ENCODE measurements at places on chromosomes 4 and X. TPM values are rescaled to one million over a fixed set of nuclear protein-coding genes. Genes with fewer than 3 reads are reported as not detected.
A peak's percentile ranks its signal among the peaks of the same experiment; 100 is the strongest.

The PNMA6A gene
- 0.50 TPM for total RNA-seq

GRCh38 chr4:3375688-3376087, 66.1 kb upstream of the HGFAC start:
- H3K27ac ChIP-seq = no peak overlapping the region
- H3K27me3 ChIP-seq = peaks cover 6% of the 10 kb centered on the region
- H3K4me1 ChIP-seq = peaks cover 6% of the 10 kb centered on the region
- H3K4me3 ChIP-seq = no peak overlapping the region
- no peak for DNase-seq

- no peak overlapping the region for H3K4me3 ChIP-seq
- DNase-seq = no peak
Observed at GRCh38 chrX:25175743-25176142, 160.0 kb upstream of the ARX start.

- no peak for DNase-seq
- H3K27me3 ChIP-seq = peaks cover 5% of the 10 kb centered on the region
- H3K36me3 ChIP-seq = no peaks in the 10 kb centered on the region
Observed at GRCh38 chr4:100162027-100162685, 28.1 kb downstream of the DDIT4L start.

GRCh38 chrX:68944211-68944610, 115.4 kb downstream of the EFNB1 start:
- no peak for DNase-seq
- no peak overlapping the region for H3K27ac ChIP-seq
- H3K27me3 ChIP-seq = no peaks in the 10 kb centered on the region
- no peaks in the 10 kb centered on the region for H3K36me3 ChIP-seq

GRCh38 chrX:103250977-103251376, 4.0 kb downstream of the TCEAL8 start:
- H3K4me3 ChIP-seq = no peak overlapping the region
- peaks cover 5% of the 10 kb centered on the region for H3K36me3 ChIP-seq
- peaks cover 20% of the 10 kb centered on the region for H3K4me1 ChIP-seq
- DNase-seq = no peak
- no peaks in the 10 kb centered on the region for H3K27me3 ChIP-seq

The TREX2 gene
- total RNA-seq = 0.74 TPM

- peaks cover 4% of the 10 kb centered on the region for H3K36me3 ChIP-seq
- no peak for DNase-seq
- no peaks in the 10 kb centered on the region for H3K4me1 ChIP-seq
- no peak overlapping the region for H3K27ac ChIP-seq
- no peak overlapping the region for H3K4me3 ChIP-seq
- no peaks in the 10 kb centered on the region for H3K27me3 ChIP-seq
Observed at GRCh38 chrX:129585691-129586090, 45.6 kb downstream of the OCRL start.

- H3K4me3 ChIP-seq = no peak overlapping the region
- peaks cover 1% of the 10 kb centered on the region for H3K27me3 ChIP-seq
- peaks cover 1% of the 10 kb centered on the region for H3K36me3 ChIP-seq
- H3K4me1 ChIP-seq = peaks cover 4% of the 10 kb centered on the region
- no peak for DNase-seq
Observed at GRCh38 chrX:135425026-135425965, 3.6 kb downstream of the SMIM10L2A start.

DNA sequence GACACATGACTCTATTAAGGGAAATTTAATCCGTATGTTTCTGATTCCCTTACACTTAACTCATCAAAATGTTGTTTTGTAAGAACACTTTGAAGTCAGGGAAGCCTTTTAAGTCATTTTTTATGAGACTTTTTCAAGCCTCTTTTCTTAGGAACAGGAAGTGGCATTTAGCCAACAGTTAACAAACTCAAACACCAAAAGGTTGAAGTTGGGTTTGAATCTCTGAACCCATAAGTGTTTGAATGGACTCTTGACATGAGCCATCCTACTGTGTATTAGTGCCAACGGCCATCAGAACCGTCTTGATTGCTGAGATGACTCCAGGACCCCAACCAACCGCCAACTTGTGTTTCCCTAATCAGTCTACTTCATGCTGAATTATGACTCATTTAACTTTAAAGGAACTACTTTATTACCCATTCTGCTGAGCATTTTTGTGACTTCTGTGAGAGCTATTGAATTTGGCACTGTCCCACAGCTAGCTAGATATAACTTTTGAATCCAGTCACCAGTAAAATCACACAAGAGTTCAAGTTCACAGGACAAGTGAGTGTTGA, 209.1 kb upstream of the FAT1 start:
- H3K36me3 ChIP-seq = no peaks in the 10 kb centered on the region
- DNase-seq = no peak
- H3K27me3 ChIP-seq = no peaks in the 10 kb centered on the region
- H3K27ac ChIP-seq = no peak overlapping the region
- no peaks in the 10 kb centered on the region for H3K4me1 ChIP-seq

DNA sequence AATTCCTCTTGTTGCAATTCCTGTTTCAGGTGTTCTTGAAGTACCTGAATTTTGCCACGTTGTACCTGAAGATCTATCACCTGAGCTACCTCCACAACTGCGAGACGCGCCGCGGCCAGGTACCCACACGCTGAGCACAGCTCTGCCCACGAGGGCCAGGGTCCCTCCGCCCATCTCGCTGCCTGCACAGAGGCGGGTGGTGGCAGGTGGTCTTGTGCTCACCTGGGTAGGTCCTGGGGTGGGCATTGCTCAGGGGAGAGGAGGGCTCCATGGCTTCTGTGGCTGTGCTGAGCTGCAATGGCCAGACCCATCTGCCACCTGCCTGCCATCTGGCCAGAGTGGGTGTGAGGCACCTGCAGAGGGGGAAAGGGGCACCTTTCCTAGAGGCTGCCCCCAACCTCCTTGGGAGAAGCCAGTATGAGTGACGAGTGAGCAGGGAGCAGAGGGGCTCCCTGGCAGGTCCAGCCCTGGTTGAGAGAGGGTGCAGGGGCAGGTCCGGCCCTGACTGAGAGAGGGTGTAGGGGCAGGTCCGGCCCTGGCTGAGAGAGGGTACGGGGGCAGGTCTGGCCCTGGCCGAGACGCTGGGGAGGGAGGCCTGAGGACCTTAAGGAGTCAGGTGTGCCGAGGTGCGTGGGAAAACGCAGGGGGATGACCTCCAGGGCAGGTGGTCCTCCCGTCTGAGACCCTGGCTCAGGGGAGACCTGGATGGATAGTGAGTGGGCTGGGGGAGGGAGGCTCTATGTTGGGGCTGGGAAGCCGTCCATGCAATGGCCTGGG, 10.7 kb downstream of the PDE6B start:
- H3K36me3 ChIP-seq = no peaks in the 10 kb centered on the region
- no peak overlapping the region for H3K27ac ChIP-seq
- H3K27me3 ChIP-seq = peaks cover 9% of the 10 kb centered on the region
- H3K4me3 ChIP-seq = no peak overlapping the region

DNA sequence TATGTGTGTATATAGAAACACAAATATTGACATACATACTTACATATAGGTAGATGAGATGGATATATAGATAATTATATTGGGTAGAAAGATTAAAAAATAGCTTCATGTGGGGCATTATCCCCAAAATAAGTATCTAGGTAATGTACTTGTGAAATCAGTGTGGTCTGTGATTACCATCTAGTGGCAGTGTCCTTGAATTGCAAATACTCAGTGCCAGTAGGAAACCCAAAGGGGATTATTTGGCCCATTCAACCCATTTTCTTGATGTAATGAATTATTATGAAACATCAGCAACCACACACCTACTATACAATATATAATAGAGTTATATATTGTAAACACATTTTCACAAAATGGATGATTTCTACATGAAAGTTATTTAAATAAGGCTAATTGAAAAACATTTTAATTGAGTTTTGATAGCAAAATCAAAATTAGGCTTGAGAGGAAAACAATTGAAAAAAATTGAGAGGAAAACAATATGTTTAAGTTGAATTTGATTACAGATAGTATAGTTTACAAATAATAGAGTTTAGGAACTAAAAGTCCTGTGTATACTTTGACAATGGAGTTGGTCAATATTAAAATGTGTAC, 389.4 kb downstream of the GALNTL6 start:
- H3K4me1 ChIP-seq = no peaks in the 10 kb centered on the region
- no peak overlapping the region for H3K4me3 ChIP-seq
- no peaks in the 10 kb centered on the region for H3K36me3 ChIP-seq
- no peak overlapping the region for H3K27ac ChIP-seq
- no peak for DNase-seq
- H3K27me3 ChIP-seq = no peaks in the 10 kb centered on the region

The MGAT4D gene
- not detected for total RNA-seq

GRCh38 chr4:146191766-146192458, 16.4 kb downstream of the LSM6 start:
- H3K27ac ChIP-seq = no peak overlapping the region
- peaks cover 2% of the 10 kb centered on the region for H3K4me1 ChIP-seq
- DNase-seq = no peak
- peaks cover 27% of the 10 kb centered on the region for H3K36me3 ChIP-seq

GRCh38 chr4:175469514-175469913, 342.6 kb downstream of the GPM6A start:
- no peaks in the 10 kb centered on the region for H3K36me3 ChIP-seq
- no peaks in the 10 kb centered on the region for H3K27me3 ChIP-seq
- no peak overlapping the region for H3K27ac ChIP-seq
- H3K4me1 ChIP-seq = no peaks in the 10 kb centered on the region

DNA sequence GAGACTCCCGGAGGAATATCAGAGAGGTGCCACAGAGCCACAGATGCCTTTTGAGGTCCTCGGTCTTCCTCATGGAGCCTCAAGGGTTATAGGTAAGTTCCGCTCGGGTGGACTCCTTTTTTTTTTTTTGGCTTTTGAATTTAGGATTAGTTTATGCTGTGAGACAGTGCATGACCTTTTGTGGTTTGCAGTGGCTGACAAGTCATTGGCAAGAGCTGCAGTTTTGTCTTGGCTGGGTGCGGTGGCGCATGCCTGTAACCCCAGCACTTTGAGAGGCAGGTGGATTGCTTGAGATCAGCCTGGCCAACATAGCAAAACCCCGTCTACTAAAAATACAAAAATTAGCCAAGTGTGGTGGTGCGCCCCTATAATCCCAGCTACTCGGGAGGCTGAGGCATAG, 4.5 kb upstream of the GRSF1 start:
- peak; percentile 28 for DNase-seq
- H3K27ac ChIP-seq = no peak overlapping the region
- H3K27me3 ChIP-seq = no peaks in the 10 kb centered on the region
- no peak overlapping the region for H3K4me3 ChIP-seq
- H3K36me3 ChIP-seq = no peaks in the 10 kb centered on the region

DNA sequence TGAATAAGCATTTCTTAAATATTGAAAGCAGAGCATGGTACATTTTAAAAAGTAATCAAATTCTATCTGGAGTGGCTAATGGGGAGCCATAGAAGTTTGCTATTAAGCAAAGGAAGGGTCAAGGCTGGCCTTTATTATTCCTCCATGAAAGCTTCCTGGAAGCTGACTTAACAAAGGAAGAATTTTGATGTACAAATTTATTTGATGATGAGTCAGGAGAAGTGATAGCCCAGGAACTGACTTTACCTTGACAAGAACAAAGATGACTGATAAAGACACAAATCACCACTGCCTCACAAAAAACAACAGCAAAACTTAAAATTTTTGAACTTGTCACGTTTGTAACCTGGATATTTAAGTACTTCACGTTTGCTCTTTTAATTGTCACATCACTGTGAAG, 872.1 kb downstream of the PCDH7 start:
- no peaks in the 10 kb centered on the region for H3K4me1 ChIP-seq
- no peak overlapping the region for H3K4me3 ChIP-seq
- H3K27me3 ChIP-seq = no peaks in the 10 kb centered on the region
- H3K36me3 ChIP-seq = no peaks in the 10 kb centered on the region

DNA sequence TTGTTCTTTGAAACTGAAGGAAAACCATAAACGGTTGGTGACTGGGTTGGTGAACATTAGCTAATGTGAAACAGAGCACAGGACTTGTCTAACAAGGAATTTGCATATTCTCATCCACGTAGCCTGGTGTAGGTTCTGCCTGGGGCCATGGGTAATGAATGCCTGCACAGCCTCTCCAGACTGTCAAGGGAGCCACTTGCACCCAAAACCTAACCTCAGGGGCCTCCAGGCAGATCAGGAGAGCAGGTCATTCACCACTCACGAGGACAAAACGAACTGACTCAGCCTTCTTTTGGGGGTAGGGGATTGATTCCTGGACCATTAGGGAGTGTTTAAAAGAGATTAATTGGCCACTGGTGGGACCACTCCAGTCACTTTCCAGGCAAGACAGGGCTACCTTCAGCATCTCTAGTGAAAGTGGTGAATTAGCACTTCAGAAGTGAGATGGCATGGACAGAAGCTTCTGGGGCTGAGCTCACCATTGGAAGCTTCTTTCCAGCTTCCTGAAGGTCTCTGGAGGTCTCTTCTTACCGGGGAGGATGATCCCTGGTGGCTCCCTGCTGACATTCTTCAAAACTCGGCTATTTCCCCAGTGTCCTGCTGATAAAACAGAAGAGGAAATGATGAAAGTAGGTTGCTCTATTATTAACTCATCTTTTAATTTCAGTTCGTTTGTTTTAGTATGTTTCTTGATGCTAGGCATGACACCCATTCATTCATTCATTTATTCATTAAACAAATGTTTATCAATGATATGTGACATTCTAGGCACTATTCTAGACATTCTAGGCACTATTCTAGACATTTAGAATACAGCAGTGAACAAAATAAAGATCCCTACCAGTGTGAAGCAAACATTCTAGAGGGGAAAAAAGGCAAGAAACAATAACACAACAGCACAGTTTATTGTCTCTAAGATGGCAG, 104.5 kb upstream of the LNX1 start:
- DNase-seq = no peak
- H3K36me3 ChIP-seq = no peaks in the 10 kb centered on the region
- peaks cover 5% of the 10 kb centered on the region for H3K27me3 ChIP-seq
- H3K4me1 ChIP-seq = no peaks in the 10 kb centered on the region
- H3K4me3 ChIP-seq = no peak overlapping the region

- H3K4me1 ChIP-seq = no peaks in the 10 kb centered on the region
- H3K27ac ChIP-seq = no peak overlapping the region
Observed at GRCh38 chr4:135122457-135122856, 920.9 kb upstream of the PABPC4L start.

GRCh38 chr4:32145987-32146386, 1425.8 kb downstream of the PCDH7 start:
- no peaks in the 10 kb centered on the region for H3K36me3 ChIP-seq
- no peak overlapping the region for H3K4me3 ChIP-seq
- DNase-seq = no peak
- H3K4me1 ChIP-seq = no peaks in the 10 kb centered on the region

DNA sequence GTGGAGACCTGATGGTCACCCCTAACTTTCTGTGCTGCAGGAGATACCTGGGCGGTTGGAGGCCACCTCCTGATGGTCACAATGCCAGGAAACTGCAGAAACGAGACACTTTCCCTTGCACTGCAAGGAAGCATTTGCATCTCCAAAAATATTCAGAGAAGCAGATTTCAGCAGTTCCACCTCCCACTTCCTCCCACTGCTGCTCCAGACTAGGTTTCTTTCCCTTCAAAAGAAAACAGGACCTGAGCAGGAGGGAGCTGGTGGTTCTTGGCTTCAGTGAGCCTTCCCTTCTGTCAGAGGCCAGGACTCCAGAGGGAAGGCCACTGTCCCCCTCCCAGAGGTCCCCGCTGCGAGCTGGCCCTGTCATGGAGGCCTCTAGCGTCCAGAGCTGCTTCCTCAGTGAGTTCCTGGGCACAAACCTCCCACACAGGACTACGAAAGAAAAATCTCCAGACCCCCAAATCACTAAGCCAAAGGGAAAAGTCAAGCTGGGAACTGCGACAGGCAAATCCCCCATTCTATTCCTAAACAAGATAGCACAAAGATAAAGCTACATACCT, 35.9 kb downstream of the GPM6B start:
- peaks cover 6% of the 10 kb centered on the region for H3K4me1 ChIP-seq
- no peak overlapping the region for H3K4me3 ChIP-seq
- no peaks in the 10 kb centered on the region for H3K27me3 ChIP-seq
- no peak overlapping the region for H3K27ac ChIP-seq
- H3K36me3 ChIP-seq = no peaks in the 10 kb centered on the region

The COL4A6 gene
- not detected for total RNA-seq

The CYSLTR1 gene
- 1.8 TPM for total RNA-seq

All from activated CD4-positive, alpha-beta memory T cell treated with anti-CD3 and anti-CD28 coated beads for 36 hours (primary cell).